Fibroblast of lung (primary cell): ENCODE measurements at places on chromosomes 6 and 20.

GRCh38 chr6:96286503-96286902 is 235.1 kb upstream of the UFL1 start:
- DNase-seq, result no peak

DNA sequence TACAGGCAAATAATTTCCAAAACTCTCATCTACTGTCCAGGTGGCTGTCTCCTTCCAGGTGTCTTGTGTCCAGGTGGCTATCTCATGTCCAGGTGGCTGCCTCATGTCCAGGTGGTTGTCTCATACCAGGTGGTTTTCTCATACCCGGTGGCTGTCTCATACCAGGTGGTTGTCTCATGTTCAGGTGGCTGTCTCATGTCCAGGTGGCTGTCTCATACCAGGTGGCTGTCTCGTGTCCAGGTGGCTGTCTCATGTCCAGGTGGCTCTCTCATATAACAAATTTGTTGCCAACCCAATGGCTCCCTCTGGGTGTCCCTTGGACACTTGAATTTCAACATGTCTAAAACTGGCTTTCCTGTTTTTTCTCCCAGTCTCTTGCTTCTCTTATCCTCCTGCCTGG is 14.3 kb upstream of the SLC22A3 start:
- DNase-seq, result no peak

- no peak for DNase-seq
These were observed 6.2 kb downstream of the LRRC1 start for GRCh38 chr6:53801022-53801421.

- peak; percentile 66 for DNase-seq
These were observed 253.2 kb downstream of the DLL1 start for GRCh38 chr6:170037541-170038250.

DNA sequence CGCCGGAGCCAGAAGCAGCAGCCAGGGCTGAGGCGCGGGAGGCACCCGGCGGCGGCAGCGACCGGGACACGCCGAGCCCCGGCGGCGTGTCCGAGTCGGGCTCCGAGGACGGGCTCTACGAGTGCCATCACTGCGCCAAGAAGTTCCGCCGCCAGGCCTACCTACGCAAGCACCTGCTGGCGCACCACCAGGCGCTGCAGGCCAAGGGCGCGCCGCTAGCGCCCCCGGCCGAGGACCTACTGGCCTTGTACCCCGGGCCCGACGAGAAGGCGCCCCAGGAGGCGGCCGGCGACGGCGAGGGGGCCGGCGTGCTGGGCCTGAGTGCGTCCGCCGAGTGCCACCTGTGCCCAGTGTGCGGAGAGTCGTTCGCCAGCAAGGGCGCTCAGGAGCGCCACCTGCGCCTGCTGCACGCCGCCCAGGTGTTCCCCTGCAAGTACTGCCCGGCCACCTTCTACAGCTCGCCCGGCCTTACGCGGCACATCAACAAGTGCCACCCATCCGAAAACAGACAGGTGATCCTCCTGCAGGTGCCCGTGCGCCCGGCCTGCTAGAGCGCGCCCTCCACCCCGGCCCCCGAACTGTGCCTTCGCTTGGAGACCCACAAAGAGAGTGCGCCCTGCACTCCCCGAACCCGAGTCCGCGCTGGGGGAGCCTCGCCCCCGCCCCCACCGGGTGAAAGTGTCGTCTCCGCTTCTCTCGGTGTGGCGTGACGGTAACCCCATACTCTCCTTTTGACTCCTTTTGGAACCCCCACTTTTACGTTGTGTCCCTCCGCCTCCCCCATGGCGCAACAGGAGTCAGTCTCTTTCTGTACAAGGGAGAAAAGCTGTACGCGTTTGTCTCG is 1.6 kb downstream of the INSM1 start:
- DNase-seq, result no peak

GRCh38 chr6:21277601-21278374 is 315.8 kb upstream of the SOX4 start:
- peak; percentile 66 for DNase-seq

- peak; percentile 19 for DNase-seq
These were observed 153.7 kb upstream of the PRDM1 start for GRCh38 chr6:105932440-105932839.

GRCh38 chr6:137013031-137013430 is 31.7 kb downstream of the IL20RA start:
- peak; percentile 92 for DNase-seq

DNA sequence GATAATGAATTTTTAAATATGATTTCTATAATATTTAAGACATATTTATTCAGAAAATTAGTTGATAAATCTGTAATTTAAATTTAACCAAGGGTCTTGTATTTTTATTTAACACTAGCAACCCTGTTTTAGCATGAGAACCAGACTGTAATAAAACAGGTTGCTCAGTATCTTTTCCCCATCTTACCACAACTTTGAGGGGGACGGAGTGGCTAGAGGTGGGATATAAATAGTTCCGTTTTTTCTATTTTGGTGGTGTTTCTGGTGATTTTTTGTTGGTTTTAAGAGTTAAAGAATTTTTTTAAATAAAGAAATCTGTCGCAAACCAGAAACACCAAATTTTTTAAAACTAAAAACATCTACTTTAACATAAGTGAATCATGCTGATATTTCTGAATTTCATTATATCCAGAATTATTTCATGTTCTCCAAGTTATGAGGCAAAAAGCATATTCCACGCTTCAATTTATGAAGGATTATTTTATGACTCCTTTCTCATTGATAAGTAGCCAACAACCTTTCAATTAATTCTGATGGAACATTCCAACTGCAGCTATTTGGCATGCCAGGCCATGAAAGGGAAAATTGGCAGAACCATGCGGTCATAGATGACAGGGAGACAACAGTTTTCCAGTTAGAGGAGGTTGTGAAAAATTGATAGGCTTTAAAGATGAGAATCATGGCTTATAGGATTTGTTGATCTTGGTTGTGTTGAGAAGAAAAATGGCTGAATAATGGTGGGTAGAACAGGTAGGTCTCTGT is 151.9 kb upstream of the CARMIL1 start:
- no peak for DNase-seq

DNA sequence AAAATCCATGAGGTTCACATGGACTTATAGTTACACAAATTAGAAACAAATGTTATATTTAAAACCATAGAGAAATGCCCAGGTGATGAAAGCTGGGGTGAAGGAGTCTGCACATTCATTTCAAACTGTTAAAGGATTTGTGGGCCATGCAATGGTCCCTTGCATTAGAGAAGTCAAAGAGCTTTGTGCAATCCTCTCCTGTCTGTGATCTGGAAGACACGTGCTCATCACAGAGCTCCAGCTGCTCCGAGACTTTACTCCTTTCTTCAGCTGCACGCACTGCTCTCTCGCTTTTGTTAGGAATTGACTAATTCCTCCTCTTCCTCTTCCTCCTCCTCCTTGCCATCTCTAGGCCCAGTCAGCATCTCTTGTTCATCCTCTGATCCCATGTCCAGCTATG is 4.1 kb upstream of the AIF1 start:
- no peak for DNase-seq

GRCh38 chr6:70314296-70314695 is 11.4 kb upstream of the COL9A1 start:
- DNase-seq, result no peak

GRCh38 chr6:75397171-75397570 is 96.4 kb downstream of the FILIP1 start:
- no peak for DNase-seq

DNA sequence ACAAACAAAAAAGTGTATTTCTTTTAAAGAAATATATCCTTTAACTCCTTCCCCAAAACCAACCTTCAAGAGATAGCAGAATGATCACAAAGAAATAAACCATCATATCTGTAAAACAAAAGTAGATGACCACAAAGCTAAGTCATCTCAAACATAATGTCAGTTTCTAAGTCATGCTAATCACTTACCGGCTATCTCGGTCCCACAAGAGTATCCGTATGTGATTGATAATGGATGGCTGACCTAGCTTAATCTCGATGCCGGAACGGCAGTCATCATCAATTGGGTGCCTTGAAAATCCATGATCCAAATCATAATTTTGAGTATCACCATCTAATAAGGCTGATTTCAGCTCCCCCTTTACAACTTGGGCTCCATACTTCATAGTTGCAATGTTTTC is 59.7 kb downstream of the BTBD9 start:
- no peak for DNase-seq

GRCh38 chr6:30311101-30311500 is 15.6 kb upstream of the TRIM39 start:
- DNase-seq, result no peak

GRCh38 chr6:118316796-118317384 is 231.2 kb upstream of the PLN start:
- no peak for DNase-seq

DNA sequence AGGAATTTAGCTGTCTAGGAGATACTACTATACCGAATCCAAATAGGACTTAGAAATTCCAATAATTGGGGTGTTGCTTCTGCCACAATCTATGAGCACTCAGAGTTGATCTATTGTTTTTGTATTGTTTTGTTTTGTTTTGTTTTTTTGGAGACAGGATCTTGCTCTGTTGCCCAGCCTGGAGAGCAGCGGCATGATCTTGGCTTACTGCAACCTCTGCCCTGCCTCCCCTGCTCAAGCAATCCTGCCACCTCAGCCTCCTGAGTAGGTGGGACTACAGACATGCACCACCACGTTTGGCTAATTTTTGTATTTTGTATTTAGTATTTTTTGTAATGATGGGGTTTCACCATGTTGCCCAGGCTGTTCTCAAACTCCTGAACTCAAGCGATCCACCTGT is 7.4 kb downstream of the ACSS2 start:
- no peak for DNase-seq

- no peak for DNase-seq
These were observed 4.7 kb upstream of the AKAP7 start for GRCh38 chr6:131130554-131130940.

DNA sequence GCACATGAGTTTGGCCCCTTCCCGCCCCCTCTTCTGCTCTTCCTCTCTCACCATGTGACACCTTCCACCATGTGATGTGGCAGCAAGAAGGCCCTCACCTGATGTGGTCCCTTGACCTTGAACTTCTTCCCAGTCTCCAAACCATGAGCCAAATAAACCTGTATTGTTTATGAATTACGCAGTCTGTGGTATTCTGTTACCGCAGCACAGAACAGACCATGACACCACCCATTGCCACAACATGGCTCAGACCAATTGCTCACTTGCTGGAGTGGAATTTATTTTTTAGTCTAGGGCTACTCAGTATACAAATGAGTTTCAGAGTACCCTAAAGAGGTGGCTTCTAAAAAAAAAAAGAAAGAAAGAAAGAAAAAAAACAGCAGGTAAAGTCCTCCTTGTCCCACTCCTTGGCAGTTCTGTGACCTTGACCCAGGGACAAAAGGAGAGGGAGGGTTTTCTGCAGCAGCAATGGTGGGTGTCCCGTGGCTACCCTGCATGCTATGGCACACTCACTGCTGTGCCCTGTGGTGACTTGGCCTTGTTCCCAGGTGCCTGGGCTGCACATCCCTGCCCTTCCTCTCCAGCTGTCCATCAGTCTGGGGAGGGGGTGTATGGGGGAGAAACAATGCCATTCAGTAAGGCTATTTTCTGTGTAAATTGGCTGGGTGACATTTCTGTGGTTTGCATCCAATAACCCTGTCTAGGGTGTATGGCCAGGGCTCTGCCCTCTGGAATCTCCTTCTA is 5.4 kb upstream of the VSX1 start:
- no peak for DNase-seq
